Panc1 (cell line): ENCODE measurements at places on chromosomes 2 and 18.

DNA sequence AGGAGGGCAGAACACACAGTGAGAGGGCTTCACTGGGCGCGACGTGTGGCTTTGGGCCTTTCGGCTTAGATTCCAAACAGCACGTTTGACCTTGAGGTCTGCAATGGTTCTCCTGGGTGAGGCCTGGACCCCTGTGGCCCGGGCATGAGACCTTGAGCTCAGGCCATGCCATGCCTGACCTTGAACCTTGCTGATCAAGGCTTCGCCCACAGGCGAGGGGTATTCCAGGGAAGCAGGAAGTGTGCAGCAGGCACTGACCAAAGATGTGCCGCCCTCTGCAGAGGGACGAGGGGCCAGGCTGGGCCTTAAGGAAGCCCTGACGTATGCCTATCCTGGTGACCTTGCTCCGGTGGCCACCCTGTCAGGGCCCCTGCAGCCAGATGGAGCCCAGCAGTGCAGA is 178.3 kb upstream of the HDAC4 start:
- no peak for DNase-seq

GRCh38 chr2:171811245-171811628 is 82.8 kb downstream of the SLC25A12 start:
- DNase-seq: peak; percentile 7

DNA sequence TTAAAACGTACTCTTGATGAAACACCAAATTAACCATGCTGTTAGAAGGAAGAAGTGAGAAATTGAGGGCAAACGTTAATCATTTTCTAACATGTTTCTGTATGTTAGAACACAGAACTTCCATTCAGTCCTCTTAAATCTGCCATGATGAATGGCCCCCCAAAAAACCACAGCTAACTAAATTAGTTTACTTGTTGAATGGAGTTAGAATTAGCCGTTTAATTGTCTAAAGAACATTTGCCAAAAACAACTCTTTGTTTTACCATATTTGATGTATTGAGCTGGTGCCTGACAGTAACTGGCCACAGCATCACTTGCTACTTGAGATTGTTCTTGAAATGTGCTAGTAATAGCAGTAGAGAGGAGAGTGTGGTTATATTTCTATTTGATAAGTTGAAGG is 12.7 kb downstream of the CCNYL1 start:
- DNase-seq: no peak

GRCh38 chr2:35293261-35293660 is 1062.3 kb upstream of the CRIM1 start:
- DNase-seq: no peak

- no peak for DNase-seq
Observed at GRCh38 chr2:159714247-159714930, 2.1 kb downstream of the MARCHF7 start.

GRCh38 chr2:102051692-102052277 is 60.0 kb downstream of the IL1R2 start:
- no peak for DNase-seq

- no peak for DNase-seq
Observed at GRCh38 chr2:42054714-42055430, 7.1 kb downstream of the PKDCC start.

DNA sequence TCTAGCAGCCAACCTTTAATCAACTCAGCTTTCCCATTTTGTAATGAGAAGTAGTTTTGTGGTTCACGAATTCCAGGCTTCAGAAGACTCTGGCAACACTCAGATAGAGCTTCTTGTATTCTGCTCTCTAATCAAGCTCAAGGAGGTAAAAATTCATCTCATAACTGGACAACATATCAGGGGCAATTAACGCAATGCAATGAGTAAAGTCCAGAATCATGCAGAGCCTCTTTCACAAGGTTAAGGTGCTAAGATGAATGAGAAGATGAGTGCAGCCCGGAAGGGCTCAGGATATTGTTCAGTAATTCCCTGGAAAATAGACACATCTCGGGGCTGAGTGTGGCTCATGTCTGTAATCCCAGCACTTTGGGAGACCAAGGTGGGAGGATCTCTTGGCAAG is 527.7 kb downstream of the SOX11 start:
- no peak for DNase-seq

- DNase-seq: no peak
Observed at GRCh38 chr2:181902625-181903024, 11.1 kb downstream of the ITPRID2 start.

DNA sequence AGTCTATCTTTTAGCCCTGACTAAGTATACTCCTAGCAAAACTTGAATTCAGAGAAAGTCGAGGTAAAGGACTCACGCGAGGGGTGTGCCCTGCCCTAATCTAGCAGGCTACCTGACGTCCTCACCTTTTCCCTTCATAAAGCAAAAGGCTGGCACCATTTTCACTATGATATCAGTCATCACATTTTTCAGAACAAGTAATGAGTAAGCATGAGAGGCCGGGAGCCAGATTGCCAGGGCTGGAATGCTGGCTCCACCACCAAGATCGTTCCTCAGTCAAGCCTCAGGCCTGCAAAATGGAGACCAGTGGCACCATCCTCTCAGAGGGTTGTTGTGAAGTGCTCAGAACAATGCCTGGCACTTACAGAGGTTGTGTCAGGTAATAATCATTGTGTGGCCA is 18.7 kb upstream of the NCKAP5 start:
- DNase-seq: no peak

GRCh38 chr18:54616220-54616848 is 25.3 kb downstream of the DYNAP start:
- no peak for DNase-seq

- no peak for DNase-seq
Observed at GRCh38 chr2:71926089-71926447, 221.6 kb downstream of the CYP26B1 start.
